ENCODE measurements at places on chromosomes 6 and 20.

DNA sequence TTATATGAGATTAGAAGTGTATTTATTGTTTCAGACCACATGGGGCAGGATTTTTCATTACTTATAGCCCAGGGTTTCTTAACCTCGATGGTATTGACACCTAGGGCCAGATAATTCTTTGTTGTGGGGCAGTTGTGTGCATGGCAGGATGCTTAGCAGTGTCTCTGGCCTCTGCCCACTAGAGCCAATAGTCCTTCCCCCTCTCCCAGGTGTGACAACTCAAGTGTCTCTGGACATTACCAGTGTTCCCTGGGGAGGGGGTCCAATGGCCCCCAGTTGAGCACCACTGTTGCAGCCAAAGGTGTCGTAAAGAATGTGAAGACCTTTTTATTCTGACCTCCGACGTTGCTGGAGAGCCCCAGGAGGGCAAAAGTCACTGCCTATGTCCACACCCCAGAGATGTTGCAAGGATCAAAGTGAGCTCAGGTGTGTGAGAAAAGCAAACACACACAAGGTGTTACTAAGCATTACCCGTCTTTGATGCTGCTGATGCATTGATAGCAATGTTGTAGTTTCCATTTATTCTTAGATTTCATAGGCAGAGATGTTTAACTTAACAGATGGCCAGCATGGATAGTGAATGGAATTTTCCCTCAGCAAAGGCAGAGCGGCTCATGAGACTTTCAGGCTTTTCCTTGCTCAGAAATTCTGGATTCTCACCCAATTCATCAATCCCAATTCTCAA, 22.2 kb downstream of the BANF2 start:
- DNase-seq, result no peak

DNA sequence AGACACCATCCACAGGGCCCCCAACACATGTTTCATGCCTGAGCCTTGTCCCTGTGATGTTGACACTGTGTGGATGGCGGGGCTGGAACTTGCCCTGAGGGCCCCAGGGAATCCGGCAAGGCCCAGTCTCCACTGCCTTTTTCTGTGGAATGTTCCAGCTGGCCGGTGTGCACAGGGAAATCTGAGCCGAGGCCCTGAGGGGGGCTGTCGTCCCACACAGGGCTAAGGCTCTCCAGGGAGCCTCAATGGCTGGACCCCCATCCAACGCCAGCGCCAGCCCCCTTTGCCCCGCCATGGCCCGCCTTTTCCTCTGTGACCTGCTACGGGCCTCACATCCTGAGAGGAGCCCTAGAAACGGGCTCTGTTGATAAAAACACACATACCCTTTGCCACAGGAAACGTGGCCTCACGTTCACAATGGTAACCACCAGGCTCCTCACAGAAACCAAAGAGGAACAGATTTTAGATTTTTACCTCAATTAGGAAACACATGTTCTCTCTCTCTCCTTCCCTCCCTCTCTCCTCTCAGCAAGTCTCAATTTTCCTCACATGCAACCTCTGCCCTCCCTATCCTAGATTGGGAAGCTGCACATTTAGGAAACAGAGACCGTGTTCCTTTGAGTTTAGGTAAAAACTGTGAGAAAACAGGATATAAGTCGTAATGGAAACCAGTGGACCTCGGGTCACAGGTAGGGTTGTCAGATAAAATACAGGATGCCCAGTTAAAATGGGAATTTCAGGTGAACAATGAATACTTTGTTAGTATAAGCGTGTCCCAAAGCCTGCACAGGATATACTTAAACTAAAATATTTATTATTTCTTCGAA, 13.7 kb upstream of the ZNF831 start:
- DNase-seq, result no peak

GRCh38 chr6:89613790-89614189, 24.8 kb downstream of the LYRM2 start:
- no peak for DNase-seq

DNA sequence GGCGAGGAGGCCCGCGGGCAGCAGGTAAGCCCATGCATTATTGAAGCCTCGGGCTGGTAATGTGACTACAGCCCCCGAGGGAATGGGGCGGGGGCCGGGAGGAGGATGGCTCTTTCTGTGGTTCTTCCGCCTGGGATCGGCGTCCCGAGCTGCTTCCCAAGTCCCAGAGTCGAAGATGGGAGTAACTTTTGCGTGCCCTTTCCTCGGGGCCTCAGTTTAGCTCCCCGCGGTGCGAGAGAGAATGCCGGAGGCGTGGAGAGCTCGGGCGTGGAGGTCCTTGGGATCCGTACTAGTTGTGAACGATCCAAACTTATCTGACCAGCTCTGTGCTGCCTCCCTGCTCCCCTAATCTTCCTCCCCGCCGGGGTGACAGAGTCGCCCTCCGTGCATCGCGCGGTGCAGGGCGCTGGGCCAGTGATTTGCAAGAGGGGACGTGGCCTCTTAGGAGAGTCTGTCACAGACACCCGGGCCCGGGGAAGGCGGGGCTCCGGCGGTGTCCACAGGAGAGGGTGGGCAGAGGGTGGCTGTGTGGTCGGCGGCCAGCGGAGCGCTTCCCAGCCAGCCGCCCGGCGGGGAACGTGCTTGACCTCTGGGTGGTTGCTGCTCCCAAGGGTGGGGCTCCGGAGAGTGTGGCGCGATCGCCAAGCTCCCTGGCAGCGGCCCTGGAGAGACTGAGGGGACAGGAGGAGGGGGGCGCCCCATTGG, 815 bp downstream of the UTRN start:
- no peak for DNase-seq

DNA sequence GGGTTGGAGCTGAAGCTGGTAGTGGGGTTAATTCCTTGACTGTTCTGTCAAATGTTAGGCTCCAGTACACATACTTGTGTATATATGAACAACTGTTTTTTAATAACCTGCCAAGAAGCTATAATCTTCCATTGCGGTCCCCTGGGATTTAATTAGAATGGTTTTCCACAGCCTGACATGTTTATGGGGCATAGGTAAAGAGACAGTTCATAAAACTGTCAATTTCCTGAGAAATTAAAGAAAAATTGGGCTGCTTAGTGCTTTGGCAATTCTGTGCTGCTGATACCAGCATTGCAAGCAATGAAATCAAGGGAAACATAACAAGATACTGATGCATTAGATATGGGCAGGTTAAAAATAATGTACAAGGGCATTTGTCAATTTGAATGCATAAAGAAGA, 314.1 kb upstream of the SLC35B3 start:
- no peak for DNase-seq

GRCh38 chr20:47886454-47887041, 101.3 kb upstream of the SULF2 start:
- DNase-seq, result no peak

- no peak for DNase-seq
Observed at GRCh38 chr6:88655586-88655985, 307.8 kb downstream of the RNGTT start.

- no peak for DNase-seq
Observed at GRCh38 chr6:33201147-33201545, 479 bp downstream of the SLC39A7 start.

- no peak for DNase-seq
Observed at GRCh38 chr20:36225666-36226065, 10.6 kb upstream of the AAR2 start.

DNA sequence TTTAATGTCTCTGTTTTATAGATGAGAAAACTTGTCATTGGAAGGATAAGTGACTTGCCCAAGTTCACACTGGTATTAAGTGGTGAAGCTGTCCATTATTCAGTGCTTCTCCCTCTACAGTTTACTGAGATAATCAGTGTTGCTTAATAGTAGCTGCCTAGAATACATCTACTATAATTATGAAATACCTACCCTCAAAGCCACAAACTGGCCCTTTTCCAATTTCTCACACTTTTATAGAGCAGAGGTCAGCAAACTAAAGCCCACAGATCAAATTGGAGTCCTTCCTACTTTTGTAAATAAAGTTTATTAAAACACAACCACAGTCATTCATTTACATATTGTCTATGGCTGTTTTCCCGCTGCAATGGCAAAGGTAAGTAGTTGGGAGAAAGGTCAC, 73.5 kb downstream of the EYS start:
- DNase-seq, result no peak

GRCh38 chr20:3876676-3877075, 12.5 kb upstream of the PANK2 start:
- no peak for DNase-seq

DNA sequence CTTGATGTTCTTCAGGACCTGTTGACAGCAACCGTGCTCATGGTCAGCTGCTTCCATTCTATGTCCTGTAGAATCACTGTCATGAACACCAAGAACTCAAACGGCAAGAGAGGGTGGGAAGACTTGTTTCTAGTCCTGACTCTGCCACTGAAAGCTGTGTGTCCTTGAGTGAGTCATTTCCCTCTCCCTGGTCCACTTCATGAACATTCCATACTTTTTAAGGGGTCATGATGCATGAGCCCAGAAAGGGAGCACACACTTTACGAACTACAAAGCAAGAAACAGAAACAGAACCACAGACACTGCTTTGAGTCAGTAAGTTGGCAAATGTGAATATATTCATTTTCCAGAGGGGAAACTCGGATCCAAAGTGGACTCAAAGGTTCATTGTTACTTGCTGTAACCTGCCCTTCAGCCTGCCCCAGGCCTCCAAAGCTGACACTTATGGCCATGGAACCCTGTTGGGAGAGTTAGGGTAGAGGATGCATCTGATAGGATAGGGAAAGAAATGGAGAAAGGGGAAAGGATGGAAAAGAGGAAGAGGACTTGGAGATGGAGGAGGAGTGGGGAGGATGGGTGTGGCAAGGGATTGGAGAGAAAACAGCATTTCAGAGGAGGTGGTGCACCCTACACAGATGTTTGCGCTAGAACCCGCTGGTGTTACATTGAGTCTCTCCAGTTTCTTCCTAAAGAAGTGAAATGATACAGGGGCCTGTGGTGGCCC, 129.8 kb downstream of the FOXO3 start:
- DNase-seq, result no peak

DNA sequence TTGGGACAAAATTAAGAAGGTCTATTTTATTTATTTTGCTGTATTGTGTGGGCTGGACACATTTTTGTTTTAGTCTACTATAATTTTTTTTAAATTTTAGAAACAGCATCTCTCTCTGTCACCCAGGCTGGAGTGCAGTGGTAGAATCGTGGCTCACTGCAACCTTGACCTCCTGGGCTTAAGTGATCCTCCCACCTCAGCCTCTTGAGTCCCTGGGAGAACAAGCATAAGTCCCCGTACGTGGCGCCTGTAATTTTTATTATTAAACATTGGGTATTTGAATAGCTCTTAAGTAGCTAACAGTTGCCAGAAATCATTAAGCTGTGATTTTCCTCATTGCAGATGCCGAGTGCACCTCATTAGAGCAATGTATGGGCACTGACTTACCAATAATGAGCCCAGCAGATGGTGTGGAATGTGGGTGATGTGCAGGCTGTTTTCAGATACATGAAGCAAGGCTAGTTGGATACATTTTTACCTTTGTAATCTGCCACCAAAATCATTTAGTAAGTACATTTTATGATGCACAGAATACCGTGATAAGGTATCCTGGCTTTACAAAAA, 10.3 kb upstream of the MAS1 start:
- DNase-seq, result no peak

DNA sequence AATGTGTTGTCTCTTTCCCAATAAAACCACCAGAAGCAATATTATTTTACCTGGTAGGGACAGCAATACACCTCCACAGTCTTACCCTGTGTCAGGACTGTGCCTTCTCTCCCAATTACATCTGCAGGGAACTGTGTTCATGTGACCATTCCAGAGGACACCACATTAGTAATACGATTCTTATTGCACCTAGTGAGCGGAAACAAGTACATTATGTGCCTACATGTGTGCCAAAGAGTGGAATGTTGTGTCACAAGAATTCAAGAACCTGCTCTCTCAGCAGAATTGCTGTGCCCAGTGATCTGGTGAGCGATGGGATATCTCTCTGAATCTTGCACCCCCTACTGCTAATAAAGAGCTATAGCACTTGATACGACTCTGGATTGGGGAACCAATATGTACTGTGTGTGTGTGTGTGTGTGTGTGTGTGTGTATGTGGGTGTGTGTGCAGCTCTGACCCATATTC, 57.4 kb upstream of the FOXC1 start:
- DNase-seq, result no peak

DNA sequence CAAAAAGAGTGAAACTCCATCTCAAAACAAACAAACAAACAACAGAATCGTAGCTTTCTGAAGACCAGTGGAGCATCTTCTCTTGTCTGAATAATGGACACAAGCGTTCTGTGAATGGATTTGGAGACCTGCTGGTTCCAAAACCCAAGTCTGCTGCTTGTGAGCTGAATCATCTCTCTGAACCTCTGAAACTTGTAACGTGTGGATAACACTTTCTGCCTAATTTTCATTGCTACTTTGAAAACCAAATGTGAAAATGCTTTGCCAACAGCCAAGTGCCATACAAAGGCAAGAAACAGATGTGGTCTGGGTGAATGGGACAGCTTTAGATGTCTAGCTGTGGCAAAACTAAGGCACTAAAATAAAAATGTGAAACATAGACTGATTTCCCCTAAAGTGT, 44.3 kb downstream of the PHACTR1 start:
- no peak for DNase-seq

Data from BJ (cell line).